Stimulated activated CD8-positive, alpha-beta memory T cell treated with anti-CD3 and anti-CD28 coated beads, Interleukin-4, amount 100 ng/mL, for 1 hour (primary cell): ENCODE measurements at places on chromosomes 6 and 20.

DNA sequence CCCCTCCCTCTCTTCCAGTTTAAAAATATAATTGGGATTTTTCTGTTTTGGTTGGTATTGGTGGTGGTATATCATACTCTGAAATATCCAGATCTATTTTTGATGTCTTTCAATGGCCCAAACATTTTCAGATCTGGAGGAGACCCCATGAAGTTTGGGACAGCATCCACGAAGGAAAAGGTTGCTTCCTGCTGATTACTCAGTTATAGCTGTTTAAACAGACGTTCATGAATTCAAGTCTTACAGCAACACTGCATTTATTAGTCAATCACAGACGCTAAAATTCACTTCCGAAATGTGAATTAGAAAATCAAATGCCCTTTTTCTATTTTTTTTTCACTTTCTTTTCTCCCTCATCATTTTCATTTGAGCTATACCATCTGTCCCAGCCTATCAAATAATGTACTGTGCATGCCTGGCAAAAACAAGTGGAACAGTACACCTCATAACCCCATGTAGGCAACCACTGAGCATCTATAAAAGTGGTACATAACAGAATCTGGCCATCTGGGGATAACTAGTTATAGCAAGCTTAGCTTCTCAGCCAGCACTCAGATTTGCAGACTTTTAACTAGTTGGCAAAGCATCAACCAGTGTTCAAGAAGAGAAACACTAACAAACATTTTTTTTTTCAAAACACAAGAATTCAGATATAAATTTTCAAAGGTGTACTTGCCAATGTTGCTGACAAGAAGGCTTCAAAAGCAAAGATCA is 124.5 kb downstream of the HIVEP2 start:
- no peak for DNase-seq

DNA sequence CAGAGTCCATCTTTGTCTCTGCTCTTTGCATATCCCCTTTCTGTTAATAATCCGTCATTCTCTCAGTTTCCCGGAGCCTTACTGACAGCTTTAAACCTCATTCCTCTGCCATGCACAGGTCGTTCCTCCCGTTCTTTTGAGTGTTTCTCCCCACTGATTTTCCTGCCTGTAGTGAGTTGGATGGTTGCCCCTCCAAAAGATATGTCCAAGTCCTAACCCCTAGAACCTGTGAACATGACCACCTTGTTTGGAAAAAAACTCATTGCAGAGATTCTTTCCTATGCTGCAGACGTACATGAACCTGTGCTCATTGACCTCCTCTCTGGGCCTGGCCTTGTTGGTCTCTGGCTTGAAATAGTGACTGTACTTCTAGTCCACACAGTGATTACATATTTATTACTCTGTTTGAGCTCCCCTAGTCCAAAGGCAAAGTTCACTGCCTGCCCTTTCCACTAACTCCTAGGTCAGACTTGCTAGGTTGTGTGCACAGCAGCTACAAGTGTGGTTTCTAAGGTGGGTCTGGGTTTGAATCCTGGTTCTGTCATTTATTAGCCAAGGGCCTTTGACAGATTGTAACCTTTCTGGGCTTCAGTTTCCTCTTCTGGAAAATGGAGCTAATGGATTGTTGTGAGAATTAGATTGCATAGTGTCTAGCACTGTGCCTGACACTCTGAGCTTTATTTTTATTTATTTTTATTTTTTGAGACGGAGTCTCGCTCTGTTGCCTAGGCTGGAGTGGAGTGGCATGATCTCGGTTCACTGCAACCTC is 29.3 kb downstream of the PPARD start:
- no peak for DNase-seq

GRCh38 chr20:58223358-58223941 is 5.0 kb downstream of the ANKRD60 start:
- DNase-seq: no peak

- DNase-seq: no peak
These were observed 15.6 kb upstream of the BICRAL start for GRCh38 chr6:42766163-42766670.

DNA sequence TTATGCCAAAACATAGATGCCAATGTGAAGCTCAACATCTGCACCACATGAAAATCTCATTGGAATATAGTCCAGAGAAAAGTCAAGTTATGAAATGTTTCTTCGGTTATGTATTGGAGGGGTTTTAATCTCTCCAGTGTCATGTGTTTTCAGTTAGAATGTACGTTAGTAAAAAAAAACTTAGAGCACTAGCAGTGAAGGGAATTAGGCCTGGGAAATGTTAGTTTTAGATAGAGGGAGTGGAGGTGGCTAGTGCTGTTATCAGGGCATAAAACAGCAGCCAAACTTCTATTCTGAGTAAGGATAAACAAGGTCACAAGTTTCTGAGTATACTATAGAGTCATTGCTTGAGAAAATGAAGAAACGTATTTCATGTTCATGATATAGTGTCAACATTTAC is 42.9 kb downstream of the HDGFL1 start:
- no peak for DNase-seq

- no peak for DNase-seq
These were observed 338.9 kb downstream of the QKI start for GRCh38 chr6:163753430-163753829.

DNA sequence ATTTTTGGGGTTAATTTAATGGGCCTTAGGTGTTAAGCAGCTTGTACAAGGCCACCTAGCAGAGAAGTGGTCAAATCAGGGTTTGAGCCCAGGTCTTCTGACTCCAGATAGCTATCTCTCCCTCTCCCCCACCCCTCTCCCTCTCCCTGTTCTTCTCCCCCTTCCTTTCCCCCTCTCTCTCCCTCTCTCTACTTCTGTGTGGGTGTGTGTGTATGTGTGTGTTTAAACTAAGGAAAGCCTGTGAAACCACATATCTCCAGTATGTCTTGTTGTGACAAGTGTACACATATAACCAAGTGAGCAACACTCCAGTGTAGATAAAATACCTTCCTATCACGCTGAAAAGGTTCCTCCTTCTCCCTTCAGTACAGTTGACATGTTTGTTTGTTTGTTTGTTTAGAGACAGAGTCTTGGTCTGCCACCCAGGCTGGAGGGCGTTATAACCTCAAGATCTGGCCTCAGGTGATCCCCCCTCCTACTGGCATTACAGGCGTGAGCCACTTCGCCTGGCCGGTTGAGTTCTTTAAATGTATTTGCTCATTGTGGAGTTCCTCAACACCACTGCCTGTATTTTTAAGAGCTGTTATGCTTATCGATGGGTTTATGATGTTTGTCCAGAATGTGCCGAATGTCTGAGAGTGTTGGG is 140.4 kb downstream of the JARID2 start:
- no peak for DNase-seq

GRCh38 chr6:53492860-53493634 is 51.9 kb downstream of the GCLC start:
- DNase-seq: no peak

- DNase-seq: no peak
These were observed 1066.8 kb upstream of the CITED2 start for GRCh38 chr6:140441256-140441655.
